Bone marrow (tissue), 2 donors: ENCODE measurements at places on chromosomes 1 and 21.

- DNase-seq, result no peak
These were observed 53.4 kb downstream of the MAN1C1 start for GRCh38 chr1:25669781-25670567.

- no peak for DNase-seq
These were observed 85.0 kb downstream of the EPS15 start for GRCh38 chr1:51433972-51434510.

DNA sequence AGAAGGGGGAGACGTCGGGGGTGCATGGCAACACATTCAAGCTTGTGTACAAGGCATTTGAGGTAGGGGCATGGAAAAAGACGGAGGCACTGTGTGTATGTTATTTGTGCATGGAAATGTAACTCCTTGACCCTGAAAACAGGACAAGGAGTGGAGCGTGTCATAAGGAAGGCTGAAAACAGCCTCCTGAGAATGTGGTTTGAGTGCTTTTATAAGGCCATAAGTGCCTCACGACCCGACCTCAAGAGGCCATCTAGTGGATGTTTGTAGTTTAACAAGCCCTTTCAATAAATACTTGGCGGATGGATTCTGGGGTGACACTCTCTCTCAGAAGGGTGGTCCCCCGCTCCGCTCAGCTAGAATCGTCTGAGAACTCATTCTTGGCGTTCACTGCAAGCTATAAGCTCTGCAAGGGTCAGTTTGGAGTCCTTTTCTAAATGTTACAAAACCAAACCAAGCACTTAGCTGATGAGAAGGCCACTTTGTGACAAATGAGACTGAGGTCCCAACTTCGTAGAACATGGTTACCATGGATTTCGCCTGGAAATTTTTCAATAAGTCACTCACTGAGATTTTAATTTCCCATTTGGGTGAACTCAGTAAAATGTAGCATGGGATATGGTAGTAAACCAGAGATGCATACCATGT, 38.8 kb upstream of the CLCA4 start:
- DNase-seq, result no peak

DNA sequence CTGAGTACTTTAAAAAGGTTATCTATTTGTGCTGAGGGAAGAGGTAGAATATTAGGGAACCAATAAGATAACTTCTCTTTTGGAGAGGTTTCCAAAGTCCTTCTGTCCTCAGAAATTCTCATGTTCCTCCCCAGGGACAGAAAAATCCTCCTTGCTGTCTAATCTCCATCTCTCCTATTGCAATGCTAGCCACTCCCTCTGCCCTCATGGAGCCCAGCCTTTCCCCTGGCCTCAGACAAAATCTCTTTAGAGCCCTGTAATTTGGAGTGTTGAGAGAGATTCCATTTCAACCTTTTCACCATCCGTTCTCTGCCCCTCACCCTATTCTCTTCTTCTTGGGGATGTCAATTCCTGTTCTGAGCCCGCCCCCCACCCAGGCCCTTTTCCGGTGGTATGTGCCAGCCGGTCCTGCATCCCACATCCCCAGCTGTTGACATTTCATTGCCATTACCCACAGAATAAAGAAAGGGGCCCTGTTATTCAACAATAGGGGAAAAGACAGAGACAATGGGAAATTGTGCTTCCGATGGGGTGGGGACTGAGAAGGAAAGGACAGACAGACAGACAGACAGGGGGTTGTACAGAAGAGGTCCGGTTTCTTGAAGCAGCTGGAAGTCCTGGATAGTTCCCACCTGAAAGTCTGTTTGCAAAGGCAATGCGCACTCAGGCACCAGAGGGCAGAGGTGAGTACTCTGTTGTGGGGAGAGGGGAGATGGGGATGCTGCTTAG, at the start of gene HAPLN2:
Gene HAPLN2, plus strand, starts transcription at position 563 of the 729 bp plus-strand sequence. CDS start 4,076 bp downstream, outside the sequence.
- no peak for DNase-seq

DNA sequence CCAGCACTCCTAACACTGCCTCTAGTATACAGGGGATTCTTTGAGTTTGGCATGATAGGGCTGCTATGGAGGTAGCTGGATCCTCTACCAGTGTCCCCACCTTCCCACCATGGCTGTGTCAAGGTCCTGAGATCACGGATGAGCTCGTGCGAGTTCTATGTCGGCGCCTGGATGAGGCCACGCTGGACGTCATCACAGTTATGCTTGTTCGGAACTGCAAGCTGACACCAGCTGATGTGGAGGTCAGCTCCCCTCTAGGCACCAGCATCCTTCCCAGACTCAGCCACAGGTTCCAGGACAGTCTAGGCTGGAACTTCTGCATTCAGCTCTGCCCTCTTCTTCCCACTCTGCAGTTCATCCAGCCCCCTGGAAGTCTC, 15.2 kb downstream of the HYI start:
- no peak for DNase-seq

DNA sequence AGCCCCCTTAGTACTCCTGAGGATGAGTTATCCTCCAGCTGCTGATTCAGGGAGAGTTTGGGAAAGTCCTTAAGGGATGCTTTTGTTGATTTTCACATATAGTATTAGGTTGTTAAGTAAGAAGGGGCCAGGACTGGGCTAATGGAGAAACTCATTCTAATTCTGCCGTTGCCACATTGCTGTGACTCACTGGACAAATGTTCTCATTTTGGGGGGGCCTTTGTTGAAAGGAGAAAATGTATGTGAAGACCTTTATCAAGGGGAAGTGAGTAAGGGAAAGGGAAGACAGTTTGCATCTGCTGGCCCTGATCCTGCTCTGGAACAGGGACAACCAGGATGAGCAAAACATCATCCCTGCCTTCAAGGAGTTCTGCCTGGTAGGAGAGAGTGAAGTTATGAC, 123.2 kb upstream of the FGGY start:
- no peak for DNase-seq

GRCh38 chr1:8878698-8879463, 395 bp upstream of the ENO1 start:
- DNase-seq, result peak; percentile 90

GRCh38 chr21:45421071-45421845, 16.3 kb downstream of the COL18A1 start:
- DNase-seq, result no peak

GRCh38 chr1:182602935-182603645, 1.1 kb downstream of the RGS16 start:
- DNase-seq, result no peak

GRCh38 chr1:106548726-106549125, 507.7 kb upstream of the PRMT6 start:
- no peak for DNase-seq

GRCh38 chr1:65949933-65950332, 157.2 kb downstream of the PDE4B start:
- no peak for DNase-seq

DNA sequence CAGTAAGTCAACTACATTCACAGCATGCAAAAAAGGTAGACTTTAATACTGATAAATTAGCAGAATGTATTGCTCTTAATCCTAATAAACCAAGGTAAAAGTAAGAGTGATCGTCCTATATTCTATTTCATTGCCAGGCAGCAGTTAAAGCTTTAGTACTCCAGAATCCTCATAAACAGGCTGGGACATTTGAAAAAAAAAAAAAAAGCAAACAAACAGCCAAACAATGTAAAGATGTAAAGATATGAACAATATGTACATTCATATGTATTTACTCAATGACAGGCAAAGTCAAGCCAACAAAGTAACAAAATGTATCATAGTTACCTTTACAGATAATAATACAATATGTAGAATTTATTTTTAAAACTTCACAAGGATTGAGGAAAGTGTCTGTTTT, 383.6 kb downstream of the COL11A1 start:
- no peak for DNase-seq

DNA sequence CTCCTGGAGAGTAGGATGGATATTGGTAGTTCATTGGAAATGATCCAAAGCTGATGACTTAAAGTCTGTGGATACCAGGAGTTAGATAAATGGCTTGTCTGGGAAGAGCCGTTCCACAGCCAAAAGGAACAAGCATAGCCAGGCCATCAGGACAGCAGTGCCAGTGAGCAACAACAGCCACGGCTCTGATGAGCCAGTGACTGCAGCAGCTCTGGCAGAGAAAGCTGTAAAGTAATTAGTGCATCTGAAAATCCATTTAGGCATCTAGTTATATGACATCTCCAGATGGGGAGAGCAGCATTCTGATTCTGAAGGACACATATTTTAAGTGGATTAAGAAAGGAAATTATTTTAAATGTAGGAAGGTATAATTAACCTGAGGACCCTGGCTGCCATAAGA, 256.2 kb upstream of the PLXNA2 start:
- DNase-seq, result no peak

GRCh38 chr1:56527548-56528302, 51.6 kb downstream of the PLPP3 start:
- DNase-seq, result no peak

DNA sequence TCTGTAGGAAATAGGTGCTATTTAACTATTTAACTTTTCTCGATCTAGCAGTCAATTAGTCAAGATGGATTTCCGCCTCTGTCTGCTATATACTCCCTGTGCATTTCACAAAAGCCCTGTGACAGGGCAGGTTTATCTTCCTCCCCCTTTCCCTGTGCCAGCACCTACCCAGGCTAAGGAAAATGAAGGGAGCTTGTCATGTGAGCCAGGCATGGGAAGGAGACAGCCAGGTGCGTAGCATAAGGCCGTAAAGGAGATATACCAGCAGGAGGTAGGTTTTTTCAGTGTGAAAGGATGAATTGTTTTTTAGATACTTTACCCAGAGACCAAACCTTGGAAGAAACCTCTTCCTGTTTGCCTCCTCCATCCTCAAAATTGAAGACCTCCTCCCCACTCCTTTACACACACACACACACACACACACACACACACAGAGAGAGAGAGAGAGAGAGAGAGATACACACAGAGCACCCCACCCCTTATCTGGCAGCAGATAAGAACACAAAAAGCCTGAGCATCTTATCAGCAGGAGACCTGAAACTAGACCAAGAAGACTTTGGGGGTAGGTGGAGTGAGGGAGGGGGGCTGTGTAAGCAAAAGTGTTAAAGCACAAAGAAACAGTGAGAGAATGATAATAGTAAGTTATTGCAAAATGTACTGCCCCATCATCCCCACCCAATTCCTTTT, 12.0 kb upstream of the TARBP1 start:
- no peak for DNase-seq

- DNase-seq, result no peak
These were observed 41.8 kb downstream of the IARS2 start for GRCh38 chr1:220135755-220136154.
